ENCODE measurements at places on chromosomes 1 and 21. TPM values are rescaled to one million over a fixed set of nuclear protein-coding genes. Genes with fewer than 3 reads are reported as not detected.

GRCh38 chr21:25772686-25773085 lies 37.9 kb downstream of the GABPA start:
- peaks cover 1% of the 10 kb centered on the region for H3K36me3 ChIP-seq
- H3K4me1 ChIP-seq, result peaks cover 16% of the 10 kb centered on the region
- no peak for DNase-seq
- H3K4me3 ChIP-seq, result no peak overlapping the region
- H3K27me3 ChIP-seq, result no peaks in the 10 kb centered on the region

Gene EFNA1
- 0.65 TPM for total RNA-seq

GRCh38 chr1:3120140-3120539 lies 51.1 kb downstream of the PRDM16 start:
- peaks cover 58% of the 10 kb centered on the region for H3K4me1 ChIP-seq
- H3K4me3 ChIP-seq, result no peak overlapping the region
- H3K27ac ChIP-seq, result no peak overlapping the region
- H3K36me3 ChIP-seq, result no peaks in the 10 kb centered on the region
- no peaks in the 10 kb centered on the region for H3K27me3 ChIP-seq
- DNase-seq, result no peak

Gene RAP1GAP
- 3.9 TPM for total RNA-seq

- no peaks in the 10 kb centered on the region for H3K27me3 ChIP-seq
- no peak overlapping the region for H3K27ac ChIP-seq
- no peaks in the 10 kb centered on the region for H3K36me3 ChIP-seq
Observed at GRCh38 chr1:76463849-76464248, 389.3 kb downstream of the ST6GALNAC3 start.

GRCh38 chr1:1013105-1013921 lies at the start of gene ISG15:
ISG15 (plus strand) TSS chr1:1013497; CDS start chr1:1013574, 77 bp downstream.
- DNase-seq, result peak; percentile 92
- H3K4me3 ChIP-seq, result peak within 1 kb of the TSS; percentile 48
- peaks cover 23% of the 10 kb centered on the region for H3K4me1 ChIP-seq
- H3K27ac ChIP-seq, result no peak within 1 kb of the TSS
- H3K27me3 ChIP-seq, result no peaks in the 10 kb centered on the region
- H3K36me3 ChIP-seq, result no peaks in the 10 kb centered on the region

Gene FRRS1
- 4.3 TPM for total RNA-seq

Gene ARTN
- total RNA-seq, result 2.9 TPM

Gene CFAP74
- total RNA-seq, result not detected

- H3K4me1 ChIP-seq, result no peaks in the 10 kb centered on the region
- no peaks in the 10 kb centered on the region for H3K27me3 ChIP-seq
- H3K36me3 ChIP-seq, result no peaks in the 10 kb centered on the region
- no peak overlapping the region for H3K4me3 ChIP-seq
- H3K27ac ChIP-seq, result no peak overlapping the region
- no peak for DNase-seq
Observed at GRCh38 chr1:34127006-34128000, 37.7 kb downstream of the CSMD2 start.

Data from neural progenitor cell (in vitro differentiated cells).